ENCODE measurements at places on chromosomes 2 and 18.

- no peak for DNase-seq
Observed at GRCh38 chr2:55771612-55772011, 78.0 kb upstream of the PNPT1 start.

GRCh38 chr2:54107903-54108615 is 7.4 kb upstream of the ACYP2 start:
- DNase-seq: no peak

- DNase-seq: no peak
Observed at GRCh38 chr18:58348517-58348916, 280.4 kb downstream of the ALPK2 start.

- no peak for DNase-seq
Observed at GRCh38 chr18:65632236-65632635, 118.6 kb upstream of the CDH7 start.

GRCh38 chr2:104163611-104164130 is 690.2 kb upstream of the POU3F3 start:
- no peak for DNase-seq

DNA sequence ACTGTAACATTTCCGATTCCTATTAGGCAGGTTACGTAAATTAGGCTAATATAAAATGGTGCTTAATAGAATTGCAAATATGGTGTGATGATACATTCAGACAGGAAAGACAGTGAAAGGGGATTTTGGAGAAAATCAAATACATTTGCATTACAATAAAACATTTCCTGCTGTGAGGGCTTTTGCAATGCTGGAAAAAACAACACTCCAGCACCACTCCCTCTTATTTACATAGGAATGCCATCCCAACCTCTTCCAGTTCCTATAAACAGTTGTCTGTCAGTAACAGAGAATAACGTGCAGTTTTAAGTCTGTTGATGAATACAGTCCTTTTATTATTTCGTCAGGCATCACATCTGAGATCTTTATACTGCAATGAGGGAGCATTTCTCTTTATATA is 298.8 kb upstream of the FANCL start:
- no peak for DNase-seq

- DNase-seq: no peak
Observed at GRCh38 chr2:215764441-215765048, 248.8 kb downstream of the MREG start.

DNA sequence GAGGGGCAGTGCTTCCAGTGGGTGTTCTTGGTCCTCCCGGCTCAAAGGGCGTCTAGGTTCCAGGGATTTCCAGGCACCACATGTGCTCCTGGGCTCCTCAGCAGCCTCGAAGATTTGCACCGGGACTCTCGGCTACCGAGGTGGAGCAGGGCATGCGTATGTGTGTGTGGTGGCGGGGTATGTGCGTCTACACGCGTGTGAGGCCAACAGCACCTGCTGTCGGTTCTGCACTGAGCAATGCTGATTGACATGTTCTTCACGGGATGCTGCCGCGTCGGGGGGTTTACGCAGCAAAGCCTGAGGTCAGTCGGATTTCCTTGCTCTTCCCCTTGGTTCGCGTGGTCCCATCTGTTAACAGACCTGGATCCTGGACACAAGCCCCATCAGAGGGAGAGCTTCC is 119.8 kb downstream of the NDUFA10 start:
- no peak for DNase-seq

DNA sequence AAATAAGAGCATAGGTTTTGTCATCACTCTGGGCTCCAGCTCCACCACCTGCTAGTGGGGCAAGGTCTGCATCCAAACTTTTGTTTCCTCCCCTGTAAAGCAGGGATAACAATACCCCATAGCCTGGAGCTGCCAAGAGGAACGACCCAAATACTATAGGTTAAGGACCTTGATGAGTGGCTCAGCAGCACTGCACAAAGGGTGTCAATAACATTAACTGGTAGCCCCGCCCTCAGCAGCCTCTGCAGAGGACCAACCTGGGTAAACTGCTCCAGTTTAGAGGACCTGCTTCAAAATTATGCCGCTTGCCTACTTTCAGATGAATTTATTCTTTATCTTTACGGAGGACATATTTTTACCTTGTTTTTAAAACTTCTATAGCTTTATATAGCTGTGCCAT is 65.8 kb upstream of the RIOK3 start:
- no peak for DNase-seq

DNA sequence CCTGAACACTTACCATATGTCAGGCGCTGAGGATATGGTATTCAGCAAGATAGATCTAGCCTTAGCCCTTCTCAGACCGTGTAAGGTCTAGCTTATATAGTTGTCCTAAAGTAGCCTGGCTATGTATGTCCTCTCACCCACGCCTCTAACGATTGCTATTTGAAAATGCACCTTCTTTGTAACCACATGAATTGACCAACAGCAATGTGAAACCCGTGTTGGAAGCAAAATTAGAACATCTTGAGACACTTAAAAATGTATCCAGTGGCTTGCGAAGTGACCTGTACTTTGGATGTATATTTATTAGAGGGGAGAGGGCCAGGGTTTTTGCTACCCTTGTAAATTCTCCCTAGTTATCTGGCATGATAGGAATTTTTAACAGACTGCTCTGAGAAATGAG is 860.0 kb upstream of the ZEB2 start:
- no peak for DNase-seq

DNA sequence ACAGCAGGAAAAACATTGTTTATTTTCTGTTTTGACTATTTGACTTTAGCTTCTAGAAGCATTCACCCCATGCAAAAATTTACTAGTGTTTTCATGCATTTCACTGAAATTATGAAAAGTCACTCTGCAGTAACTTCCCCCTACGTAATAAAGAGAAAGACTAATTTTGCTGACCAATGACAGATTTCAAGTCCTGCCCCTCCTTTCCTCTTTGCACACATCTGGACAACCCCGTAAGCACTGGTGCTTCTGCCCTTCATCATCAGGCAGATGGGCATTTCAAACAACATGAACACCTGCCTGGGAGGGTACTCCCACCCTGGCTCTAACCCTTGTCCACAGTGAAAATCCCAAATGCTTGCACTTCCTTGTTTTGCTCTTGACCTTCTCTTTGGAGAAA is 815.0 kb upstream of the ID2 start:
- no peak for DNase-seq

- no peak for DNase-seq
Observed at GRCh38 chr2:28580078-28580477, 84.2 kb downstream of the PLB1 start.

Measured in stimulated activated naive B cell treated with anti-CD40 and anti-IgM and Interleukin-4, amounts not matched to agents 10 μg/mL and 1 μg/mL and 100 μg/mL, for 72 hours (primary cell).